ENCODE measurements at places on chromosomes 3 and 15.
A peak's percentile ranks its signal among the peaks of the same experiment; 100 is the strongest.

DNA sequence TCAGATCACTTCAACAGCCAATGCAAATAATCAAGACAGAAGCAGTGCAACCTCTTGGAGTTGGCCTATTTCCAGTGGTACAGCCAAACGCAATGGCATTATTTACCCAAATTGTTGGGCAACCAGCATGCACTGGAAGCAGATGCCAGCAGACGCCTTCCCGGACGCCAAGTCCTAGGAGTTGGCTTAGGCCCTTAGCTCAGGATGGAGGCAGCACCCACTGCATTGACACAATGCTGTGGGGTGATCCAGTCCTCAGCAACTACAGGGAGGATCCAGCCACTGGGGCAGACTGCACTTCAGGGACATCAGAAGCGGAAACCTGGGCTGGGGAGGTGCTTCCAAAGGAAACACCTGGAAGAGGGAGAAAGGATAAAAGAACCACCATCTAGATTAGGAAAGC is 290.4 kb downstream of the FAM43A start:
- H3K4me3 ChIP-seq = no peak overlapping the region
- no peaks in the 10 kb centered on the region for H3K4me1 ChIP-seq
- no peak overlapping the region for H3K27ac ChIP-seq
- DNase-seq = no peak
- H3K27me3 ChIP-seq = no peaks in the 10 kb centered on the region
- no peaks in the 10 kb centered on the region for H3K36me3 ChIP-seq

- H3K4me1 ChIP-seq = no peaks in the 10 kb centered on the region
- DNase-seq = no peak
Measured at GRCh38 chr3:108972482-108972881, 18.8 kb upstream of the GUCA1C start.

GRCh38 chr3:139491027-139491700 is 14.8 kb upstream of the RBP2 start:
- H3K4me3 ChIP-seq = no peak overlapping the region
- H3K27ac ChIP-seq = no peak overlapping the region
- no peaks in the 10 kb centered on the region for H3K36me3 ChIP-seq
- H3K4me1 ChIP-seq = no peaks in the 10 kb centered on the region
- DNase-seq = peak; percentile 1

GRCh38 chr3:172711454-172711795 is 558 bp upstream of the NCEH1 start:
- H3K27ac ChIP-seq = peak overlapping the region; percentile 91
- H3K27me3 ChIP-seq = no peaks in the 10 kb centered on the region
- peak overlapping the region; percentile 93 for H3K4me3 ChIP-seq
- peaks cover 33% of the 10 kb centered on the region for H3K4me1 ChIP-seq
- no peaks in the 10 kb centered on the region for H3K36me3 ChIP-seq

- no peak overlapping the region for H3K27ac ChIP-seq
- H3K4me1 ChIP-seq = peaks cover 26% of the 10 kb centered on the region
- H3K4me3 ChIP-seq = no peak overlapping the region
- no peaks in the 10 kb centered on the region for H3K36me3 ChIP-seq
- no peak for DNase-seq
Measured at GRCh38 chr15:40452296-40453090, 11.7 kb downstream of the BAHD1 start.

- H3K27me3 ChIP-seq = peaks cover 6% of the 10 kb centered on the region
- H3K36me3 ChIP-seq = no peaks in the 10 kb centered on the region
- H3K27ac ChIP-seq = no peak overlapping the region
- H3K4me1 ChIP-seq = no peaks in the 10 kb centered on the region
- DNase-seq = no peak
Measured at GRCh38 chr15:64779024-64779423, 3.6 kb upstream of the RBPMS2 start.

DNA sequence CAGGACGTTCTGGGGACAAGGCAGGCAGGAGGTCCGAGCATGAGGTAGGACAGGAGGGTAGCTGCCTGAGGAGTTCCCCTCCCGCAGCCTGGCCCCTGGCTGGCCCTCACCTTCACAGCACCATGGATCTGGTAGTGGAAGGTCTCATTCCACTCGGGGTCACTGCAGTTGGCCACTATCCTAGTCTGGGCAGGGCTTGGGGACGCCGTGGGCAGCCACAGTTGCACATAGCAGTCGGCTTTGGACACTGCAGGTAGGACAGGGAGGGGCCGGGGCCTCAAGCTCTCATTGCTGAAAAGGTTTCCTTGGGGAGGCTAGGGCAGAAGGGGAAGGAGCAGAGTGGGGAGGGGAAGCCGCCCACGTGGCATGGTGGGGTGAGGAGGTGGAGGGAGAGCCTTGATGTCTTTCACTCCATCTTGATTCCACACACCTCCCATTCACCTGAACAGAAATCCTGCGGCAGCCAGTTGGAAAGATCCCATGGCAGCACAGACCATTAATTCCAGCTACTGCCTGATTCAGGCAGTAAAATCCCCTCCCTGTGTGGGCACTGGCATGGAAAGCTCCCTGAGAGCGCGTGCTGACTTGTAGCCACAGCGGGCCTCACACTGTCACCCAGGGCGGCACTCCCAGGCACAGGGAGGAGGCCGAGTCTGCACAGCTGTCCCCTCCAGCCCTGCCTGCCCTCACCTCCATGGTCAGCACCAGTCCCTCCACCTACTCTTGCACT is 2.1 kb downstream of the PLA2G4F start:
- no peak for DNase-seq
- peaks cover 4% of the 10 kb centered on the region for H3K36me3 ChIP-seq
- peaks cover 17% of the 10 kb centered on the region for H3K4me1 ChIP-seq
- no peak overlapping the region for H3K4me3 ChIP-seq
- no peak overlapping the region for H3K27ac ChIP-seq
- no peaks in the 10 kb centered on the region for H3K27me3 ChIP-seq

DNA sequence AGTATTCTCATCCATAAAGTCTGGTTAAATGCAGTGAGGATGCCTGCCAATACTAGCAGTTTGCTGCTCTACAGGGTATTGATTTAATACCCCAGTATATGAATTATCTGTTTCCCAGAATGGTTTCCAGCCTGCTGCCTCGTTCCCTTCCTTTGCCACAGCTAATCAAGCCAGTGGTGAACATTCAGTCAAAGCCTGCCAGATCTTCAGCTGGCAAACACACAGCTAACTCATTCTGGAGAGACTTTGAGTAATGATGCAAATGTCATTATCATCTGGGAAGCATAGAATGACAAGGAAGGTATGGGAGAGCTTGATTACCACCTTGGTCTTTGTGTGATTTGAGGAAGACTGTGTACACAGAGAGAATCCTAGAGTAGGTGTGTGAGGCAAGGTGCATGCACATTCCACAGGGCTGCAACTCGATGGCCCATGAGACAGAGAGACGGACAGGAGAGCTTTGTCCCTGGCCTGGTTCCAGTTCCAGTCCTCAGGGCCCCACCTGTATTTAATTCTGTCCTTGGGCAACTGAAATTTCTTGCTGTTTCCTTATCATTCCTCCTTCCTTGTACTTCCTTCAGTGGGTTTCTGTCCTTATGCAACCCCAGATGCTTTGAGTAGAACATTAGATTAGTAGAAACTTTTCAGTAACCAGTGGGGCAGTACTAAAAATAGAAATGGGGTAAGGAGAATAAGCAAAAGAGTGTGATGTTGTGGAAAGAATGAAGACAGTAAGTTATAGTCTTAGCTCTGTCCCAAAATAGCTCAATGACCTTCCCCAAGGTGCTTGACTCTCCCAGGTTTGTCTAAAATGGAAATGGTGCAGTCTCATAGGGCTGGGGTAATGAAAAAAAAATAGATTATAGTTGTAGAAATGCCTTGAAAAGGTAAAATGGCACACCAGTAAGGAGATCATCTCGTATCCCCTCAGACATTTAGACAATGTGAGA is 72.5 kb downstream of the MITF start:
- H3K4me3 ChIP-seq = no peak overlapping the region
- DNase-seq = no peak
- no peaks in the 10 kb centered on the region for H3K36me3 ChIP-seq
- peaks cover 9% of the 10 kb centered on the region for H3K4me1 ChIP-seq

DNA sequence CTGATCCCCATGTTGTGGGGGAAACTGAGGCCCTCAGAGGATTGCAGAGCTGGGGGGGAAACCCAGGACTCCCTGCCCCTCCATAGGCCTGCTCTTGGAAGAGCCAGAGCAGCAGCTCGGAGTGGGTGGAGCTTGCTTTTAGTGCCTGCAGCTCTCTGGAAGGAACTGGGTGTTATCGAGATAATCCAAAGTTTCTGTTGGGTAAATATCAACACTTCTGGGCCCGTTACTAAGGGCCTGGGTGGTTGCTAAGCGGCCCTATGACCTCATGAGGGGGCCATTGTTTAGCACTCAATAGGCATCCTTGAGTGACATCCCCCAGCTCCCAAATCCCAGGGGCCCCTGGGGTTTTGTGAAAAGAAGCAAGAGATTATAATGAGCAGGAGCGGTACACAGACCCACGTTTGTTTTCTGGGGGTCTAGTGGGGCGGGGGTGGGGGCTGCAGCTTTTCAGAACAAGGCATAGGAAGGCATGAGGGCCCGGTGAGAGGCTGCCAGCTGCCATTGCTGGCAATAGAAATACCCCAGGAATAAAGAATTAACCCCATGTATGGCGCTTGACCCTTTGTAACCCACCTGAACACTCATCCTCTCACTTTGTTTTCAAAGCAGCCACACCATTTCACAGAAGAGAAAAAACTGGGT is 48.3 kb upstream of the ATP2B2 start:
- H3K4me1 ChIP-seq = peaks cover 19% of the 10 kb centered on the region
- no peak overlapping the region for H3K4me3 ChIP-seq
- DNase-seq = no peak
- H3K36me3 ChIP-seq = no peaks in the 10 kb centered on the region
- no peak overlapping the region for H3K27ac ChIP-seq
- peaks cover 3% of the 10 kb centered on the region for H3K27me3 ChIP-seq

DNA sequence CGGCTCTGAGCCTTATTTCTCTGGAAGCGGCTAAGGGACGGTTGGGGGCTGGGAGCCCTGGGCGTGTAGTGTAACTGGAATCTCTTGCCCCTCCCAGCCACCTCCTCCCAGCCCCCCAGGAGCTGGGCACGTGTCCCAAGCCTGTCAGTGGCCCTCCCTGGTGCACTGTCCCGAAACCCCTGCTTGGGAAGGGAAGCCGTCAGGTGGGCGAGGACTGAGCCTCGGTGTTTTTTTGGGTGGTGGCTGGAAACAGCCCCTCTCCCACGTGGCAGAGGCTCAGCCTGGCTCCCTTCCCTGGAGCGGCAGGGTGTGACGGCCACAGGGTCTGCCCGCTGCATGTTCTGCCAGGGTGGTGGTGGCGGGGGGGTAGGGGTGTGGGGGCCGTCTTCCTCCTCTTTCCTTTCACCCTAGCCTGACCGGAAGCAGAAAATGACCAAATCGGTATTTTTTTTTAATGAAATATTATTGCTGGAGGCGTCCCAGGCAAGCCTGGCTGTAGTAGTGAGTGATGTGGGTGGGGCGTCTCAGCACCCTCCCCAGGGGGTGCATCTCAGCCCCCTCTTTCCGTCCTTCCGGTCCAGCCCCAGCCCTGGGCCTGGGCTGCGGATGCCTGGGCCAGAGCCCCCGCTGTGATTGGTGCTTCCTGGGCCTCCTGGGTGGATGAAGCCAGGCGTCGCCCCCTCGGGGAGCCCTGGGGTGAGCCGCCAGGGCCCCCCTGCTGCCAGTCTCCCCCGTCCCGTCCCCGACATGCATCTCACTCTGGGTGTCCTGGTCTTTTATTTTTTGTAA is 58.8 kb upstream of the GOLGA8A start:
- no peak overlapping the region for H3K4me3 ChIP-seq
- H3K36me3 ChIP-seq = no peaks in the 10 kb centered on the region
- no peak for DNase-seq
- H3K27me3 ChIP-seq = peaks cover 34% of the 10 kb centered on the region
- no peak overlapping the region for H3K27ac ChIP-seq

- H3K4me3 ChIP-seq = no peak overlapping the region
- no peak overlapping the region for H3K27ac ChIP-seq
- peaks cover 65% of the 10 kb centered on the region for H3K27me3 ChIP-seq
Measured at GRCh38 chr3:24741506-24741905, 246.9 kb upstream of the THRB start.

DNA sequence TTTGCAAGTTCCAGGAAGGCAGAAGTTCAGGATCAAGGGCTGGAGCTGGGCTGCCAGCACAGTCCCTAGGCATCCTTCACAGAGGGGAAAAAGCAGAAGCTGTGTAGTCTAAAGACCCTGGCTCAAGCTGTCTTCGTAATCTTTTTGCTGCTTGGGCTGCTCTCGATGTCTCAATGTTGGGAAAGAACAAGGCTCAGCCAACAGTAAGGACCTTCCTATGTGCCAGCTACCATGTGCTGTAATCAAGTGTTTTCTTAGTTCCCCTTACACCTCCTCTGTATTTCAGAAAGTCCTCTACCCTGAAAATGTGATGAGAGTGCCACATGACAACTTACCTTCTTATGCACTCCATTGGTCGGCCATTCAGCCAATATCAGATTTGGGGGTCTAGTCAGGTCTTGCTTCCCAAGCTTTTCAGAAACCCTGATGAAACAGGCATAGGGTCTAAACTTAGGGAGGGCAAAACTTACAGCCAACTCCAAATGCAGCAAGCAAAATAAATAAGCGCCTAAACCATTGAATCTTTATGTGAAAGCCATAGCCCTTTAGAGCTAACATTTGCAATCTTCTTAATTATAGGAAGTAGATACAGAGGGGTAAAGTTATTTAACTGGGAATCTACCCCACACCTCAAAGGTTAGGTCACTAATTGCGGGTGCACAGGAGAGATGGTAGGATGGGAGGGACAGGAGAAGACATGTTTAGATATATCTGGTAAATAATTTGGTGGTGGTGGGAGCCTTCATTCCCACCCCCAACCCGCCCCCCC is 1.2 kb upstream of the EDEM1 start:
- H3K27ac ChIP-seq = no peak overlapping the region
- H3K36me3 ChIP-seq = peaks cover 5% of the 10 kb centered on the region
- H3K4me1 ChIP-seq = peaks cover 22% of the 10 kb centered on the region
- no peaks in the 10 kb centered on the region for H3K27me3 ChIP-seq
- H3K4me3 ChIP-seq = peak overlapping the region; percentile 75
- DNase-seq = no peak

DNA sequence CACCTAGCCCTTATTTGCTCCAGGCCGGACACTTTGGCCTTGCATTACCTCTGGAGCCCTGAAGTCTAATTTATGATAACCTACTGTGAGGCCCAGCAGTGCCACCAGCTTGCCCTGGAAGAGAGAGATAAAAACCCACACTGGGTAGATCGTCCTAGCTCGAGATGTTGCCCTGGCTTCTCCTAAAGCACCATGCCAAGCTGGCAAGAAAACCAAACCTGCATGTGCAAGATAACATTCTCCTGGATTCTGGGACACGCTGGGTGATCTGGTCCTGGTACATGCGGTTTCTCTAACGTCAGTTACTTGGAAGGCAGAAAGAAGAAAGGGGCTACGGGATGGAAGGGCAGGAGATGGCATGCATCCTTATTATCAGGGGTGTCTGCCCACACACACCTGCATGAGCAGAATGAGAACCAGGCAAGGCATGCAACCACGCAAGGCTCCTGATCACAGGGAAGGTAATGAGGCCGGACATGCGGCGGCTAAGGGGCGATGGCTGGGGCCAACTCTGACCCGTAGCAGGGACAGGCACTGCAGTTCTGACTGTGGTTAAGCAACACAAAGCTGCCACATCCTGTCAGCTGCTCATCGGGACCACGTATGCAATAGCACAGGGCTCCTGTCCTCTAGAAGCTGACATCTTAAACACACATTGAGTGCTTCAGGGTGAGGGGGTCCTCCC is 73.0 kb downstream of the OXNAD1 start:
- H3K4me1 ChIP-seq = no peaks in the 10 kb centered on the region
- no peak overlapping the region for H3K4me3 ChIP-seq
- H3K36me3 ChIP-seq = 0 out of 2 replicates have a peak, but pooled peaks cover 3% of the 10 kb centered on the region
- DNase-seq = no peak

GRCh38 chr3:109072194-109072593 is 45.7 kb downstream of the MORC1 start:
- H3K36me3 ChIP-seq = no peaks in the 10 kb centered on the region
- no peaks in the 10 kb centered on the region for H3K4me1 ChIP-seq
- peaks cover 48% of the 10 kb centered on the region for H3K27me3 ChIP-seq
- no peak for DNase-seq

- H3K36me3 ChIP-seq = no peaks in the 10 kb centered on the region
- no peaks in the 10 kb centered on the region for H3K27me3 ChIP-seq
- H3K4me3 ChIP-seq = no peak overlapping the region
- peak; percentile 95 for DNase-seq
Measured at GRCh38 chr15:29668120-29668602, 154.1 kb downstream of the TJP1 start.

All from PC-3 (cell line).